BJ (cell line): ENCODE measurements at places on chromosomes 5 and 9.
A peak's percentile ranks its signal among the peaks of the same experiment; 100 is the strongest.

DNA sequence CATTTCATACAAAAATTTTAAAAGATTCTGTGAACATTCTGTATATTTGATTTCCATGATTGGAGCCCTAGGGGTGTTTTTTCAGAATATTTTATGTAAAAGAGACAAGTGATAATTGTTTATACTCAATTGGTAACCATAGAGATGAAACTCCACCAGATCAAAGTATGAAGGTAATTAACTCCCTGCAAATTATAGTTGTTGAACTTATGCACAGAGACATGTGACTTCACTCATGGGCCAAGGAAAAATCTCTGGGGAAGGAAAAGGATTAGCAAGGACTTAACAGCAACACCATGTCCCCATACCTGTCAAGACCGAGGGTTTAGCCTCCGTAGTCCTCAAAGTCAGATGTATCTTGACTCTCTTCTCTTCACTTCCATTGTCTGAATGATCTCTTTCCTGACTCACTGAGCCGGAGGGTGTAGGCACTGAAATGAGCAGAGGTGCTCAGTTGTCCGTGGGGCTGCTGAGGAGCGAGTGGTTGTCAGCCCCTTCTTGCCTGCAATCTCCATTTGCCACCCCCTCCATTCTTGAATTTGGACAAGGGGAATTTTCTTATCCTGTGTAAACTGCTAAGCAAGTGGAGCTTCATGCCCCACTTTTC is 17.5 kb upstream of the CXCL14 start:
- no peak for DNase-seq

- no peak for DNase-seq
Measured at GRCh38 chr5:1789834-1790471, 9.7 kb downstream of the MRPL36 start.

- DNase-seq = no peak
Measured at GRCh38 chr9:92724528-92725265, 39.9 kb downstream of the BICD2 start.

DNA sequence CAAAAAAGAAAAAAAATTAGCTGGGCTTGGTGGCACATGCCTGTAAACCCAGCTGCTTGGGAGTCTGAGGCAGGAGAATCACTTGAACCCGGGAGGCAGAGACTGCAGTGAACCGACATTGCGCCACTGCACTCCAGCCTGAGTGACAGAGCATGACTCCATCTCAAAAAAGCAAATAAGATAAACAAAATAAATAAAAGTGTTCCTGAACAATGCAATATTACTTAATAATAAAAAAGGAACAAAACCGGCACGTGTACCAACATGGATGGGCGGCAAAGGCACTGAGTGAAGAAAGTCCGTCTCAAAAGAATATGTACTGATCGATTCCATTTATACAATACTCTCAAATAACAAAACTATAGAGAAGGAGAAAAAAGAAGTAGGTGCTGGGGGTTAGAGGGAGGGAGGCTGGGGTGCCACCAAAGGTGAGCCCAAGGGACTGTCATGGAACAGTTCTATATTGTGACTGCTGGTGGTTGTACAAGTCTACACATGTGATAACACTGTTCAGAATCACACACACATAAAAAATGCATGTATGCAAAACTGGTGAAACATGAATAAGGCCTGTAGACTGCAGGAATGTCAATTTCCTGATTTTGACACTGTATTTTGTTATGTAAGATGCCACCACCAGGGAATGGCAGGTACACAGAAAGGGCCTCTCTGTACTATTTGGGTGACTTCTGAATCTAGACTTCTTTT is 15.8 kb downstream of the MYO10 start:
- no peak for DNase-seq

GRCh38 chr9:69325409-69326212 is 596 bp downstream of the ENTREP1 start:
- no peak for DNase-seq

DNA sequence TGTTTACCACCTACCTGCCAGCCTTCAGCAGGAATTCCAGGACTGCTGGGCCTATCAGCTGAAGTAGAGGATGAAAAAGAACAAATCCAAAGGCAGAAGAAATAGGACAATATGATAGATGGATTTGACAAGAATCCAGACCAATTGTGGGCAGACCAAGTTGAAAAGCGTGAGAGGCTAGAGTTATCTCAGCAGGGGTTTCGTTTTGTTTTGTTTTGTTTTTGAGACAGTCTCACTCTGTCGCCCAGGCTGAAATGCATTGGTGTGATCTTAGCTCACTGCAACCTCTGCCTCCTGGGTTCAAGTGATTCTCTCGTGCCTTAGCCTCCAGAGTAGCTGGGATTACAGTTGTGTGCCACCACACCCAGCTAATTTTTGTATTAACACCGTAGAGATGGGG is 113.2 kb downstream of the PALM2AKAP2 start:
- DNase-seq = no peak

GRCh38 chr9:71643330-71643729 is 125.0 kb downstream of the CEMIP2 start:
- DNase-seq = no peak

DNA sequence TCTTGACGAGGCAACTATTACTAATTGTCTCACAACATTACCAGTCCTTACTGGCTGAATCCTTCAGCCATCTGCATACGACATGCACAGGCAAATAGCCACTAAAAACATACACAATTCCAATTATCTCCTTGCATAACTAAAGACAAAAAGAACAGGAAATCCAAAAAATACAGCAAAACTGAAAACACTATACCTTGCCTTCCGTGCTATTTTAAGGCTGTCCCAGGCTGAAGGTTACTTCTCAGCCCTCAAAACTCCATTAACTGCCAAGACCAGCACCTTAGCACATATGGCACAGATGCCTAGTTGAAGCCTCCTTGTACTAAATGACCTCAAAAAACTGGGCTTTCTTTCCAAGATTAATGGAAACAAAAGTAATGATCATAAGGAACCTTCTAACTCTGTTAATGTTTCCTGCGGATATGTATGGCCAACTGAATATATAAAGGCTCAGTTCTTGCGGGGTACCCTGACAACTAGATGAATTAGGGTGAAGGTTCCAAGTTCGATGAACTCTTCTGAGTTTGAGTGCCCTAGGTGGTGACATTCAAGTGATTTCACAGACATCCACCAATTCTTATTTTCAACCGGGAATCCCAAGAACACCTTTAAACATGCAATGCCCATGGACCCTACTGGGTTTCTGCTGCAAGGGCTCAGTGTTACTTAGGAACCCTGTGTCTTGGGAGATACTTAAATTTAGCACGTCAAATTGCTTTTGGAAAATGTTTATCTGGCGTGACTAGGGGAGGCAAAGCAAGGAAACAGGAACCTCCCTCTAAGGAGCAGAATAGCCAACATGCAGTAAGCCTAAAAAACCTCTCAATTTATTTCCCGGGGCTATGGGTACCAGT is 455.3 kb downstream of the RAB3C start:
- no peak for DNase-seq

- DNase-seq = no peak
Measured at GRCh38 chr9:109421026-109421970, 76.8 kb downstream of the PTPN3 start.

GRCh38 chr5:58044166-58044565 is 415.7 kb downstream of the PLK2 start:
- no peak for DNase-seq

DNA sequence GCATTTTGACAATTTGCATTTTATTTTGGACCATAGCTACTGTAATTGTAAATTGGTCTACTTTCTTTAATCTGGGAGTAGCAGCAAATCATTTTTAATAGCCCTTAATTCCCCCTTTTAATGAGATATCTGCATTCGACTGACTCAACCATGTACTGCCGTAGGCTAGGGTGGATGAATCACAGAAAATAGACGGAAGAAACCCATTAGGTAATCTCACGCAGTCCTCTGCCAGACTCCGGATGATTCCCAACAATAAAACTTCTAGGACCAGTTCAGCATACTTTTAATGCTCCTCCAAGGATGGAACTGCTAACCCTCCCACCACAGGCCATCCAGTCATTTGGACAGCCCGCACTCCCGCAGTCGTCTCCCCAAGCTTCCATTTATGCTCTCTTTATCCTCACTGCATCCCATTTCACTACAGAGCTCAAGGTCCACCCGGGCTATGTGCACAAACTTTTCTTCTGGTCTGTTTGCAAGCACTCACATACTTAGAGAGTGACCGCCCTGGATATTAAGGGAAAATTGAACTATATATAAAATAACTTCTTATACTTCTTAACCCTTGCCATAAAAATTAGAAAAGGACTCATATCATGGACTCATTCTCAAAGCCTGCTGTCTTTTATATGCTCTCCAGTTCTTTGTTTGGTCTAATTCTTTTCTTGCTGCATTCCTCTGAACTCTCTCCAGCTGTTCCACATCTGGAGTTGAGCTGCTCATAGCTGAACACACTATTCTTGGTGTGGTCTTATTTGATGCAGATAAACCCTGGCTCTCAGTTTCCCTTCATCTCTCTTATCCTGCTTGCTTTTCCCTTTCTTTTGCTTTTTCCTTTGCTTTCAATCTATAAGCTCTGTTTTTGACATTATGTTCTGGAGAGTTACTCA is 326.6 kb downstream of the ARL15 start:
- DNase-seq = peak; percentile 63

DNA sequence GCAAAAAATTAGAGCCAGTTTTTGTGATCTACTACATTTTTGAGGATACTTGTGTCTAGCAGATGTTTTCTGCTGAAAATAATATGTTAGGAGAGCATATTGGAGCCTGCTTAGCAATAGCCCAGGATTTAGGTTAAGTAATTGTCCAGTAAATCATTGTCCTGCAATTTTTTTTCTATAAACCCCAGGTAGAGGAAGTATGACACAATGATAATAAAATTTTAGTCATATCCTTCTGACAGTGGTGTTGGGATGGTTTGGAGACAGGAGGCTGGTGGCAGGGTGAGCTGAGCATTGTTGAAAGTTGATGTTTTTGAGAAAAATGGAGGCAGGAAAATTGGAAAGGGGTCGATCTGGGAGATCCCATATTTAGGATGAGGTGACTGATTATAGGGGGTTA is 3.5 kb downstream of the SNCAIP start:
- DNase-seq = no peak

GRCh38 chr9:89359751-89360261 is 41.5 kb downstream of the SECISBP2 start:
- DNase-seq = no peak

DNA sequence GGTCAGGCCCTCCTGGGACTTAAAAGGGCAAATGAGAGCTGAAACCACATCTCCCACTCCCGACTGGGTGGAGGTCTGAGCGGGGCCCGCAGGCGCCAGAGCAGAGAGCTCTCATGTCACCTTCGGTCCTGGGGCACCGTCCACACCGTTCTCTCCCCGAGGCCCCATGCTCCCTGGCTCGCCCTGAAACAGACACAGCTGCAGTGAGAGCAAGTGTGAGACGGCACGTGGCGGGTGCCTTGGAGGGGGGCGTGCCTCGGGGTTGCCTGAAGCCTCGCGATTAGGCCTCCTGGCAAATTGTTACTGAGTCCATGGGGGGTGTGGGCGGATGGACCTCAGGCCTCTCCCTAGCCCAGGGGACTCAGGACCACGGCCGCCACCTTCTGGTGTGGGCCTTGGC is 24.1 kb upstream of the PHYKPL start:
- DNase-seq = no peak

DNA sequence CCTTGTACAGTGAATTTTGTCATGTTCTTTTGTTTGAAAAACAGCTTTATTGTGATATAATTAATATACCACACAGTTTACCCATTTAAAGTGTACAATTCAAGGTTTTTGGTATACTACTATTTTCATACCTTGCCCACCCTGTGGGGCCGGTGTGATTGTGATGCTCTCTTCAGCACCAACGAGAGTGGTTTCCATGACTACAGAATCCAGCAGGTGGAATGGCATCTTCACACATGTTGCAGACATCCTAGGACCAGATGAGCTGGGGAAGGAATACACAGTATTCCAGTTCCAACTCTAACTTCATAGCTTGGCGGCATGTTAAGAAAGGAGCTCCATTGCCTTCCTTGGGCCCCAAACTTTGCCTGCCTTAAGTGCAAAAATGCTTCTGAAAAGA is 7.7 kb upstream of the GPR151 start:
- no peak for DNase-seq

GRCh38 chr9:134944916-134945315 is 27.2 kb upstream of the FCN1 start:
- DNase-seq = no peak

- no peak for DNase-seq
Measured at GRCh38 chr9:98241357-98242300, 13.8 kb downstream of the TBC1D2 start.

DNA sequence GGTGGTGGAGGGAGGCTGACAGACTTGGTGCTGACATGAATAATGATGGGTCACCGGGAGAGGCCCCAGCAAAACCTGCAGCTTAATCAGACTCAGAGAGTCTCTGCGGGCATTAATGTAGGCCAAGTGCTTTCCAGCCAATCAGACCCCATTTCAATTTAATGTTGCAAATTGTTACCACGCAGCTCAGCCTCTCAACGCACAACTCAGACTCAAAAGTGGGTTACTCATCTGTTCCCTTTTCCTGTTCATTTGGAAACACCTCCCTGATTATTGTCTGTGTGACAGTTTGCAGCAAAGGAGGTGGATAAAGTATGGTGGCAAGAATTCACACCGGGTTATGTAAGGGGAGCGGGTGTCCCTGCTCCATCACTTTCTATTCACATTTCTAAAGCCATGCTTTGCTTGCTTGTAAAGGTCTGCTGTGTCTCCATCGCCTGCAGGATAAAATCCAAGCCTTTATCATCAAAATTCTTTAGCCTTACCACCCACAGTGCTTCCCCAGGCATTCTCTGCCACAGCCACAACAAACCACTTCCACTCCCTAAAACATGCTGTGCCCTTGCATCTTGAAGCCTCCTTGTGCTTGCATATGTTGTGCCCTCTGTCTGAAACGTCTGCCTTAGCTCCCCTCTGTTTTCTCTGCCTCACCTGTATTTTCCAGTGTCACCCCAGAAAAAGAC is 156.5 kb downstream of the ASTN2 start:
- no peak for DNase-seq
